ENCODE measurements at places on chromosomes 13 and 19. TPM values are rescaled to one million over a fixed set of nuclear protein-coding genes. Genes with fewer than 3 reads are reported as not detected.

GRCh38 chr13:91946498-91947070 is 548.2 kb downstream of the GPC5 start:
- no peak overlapping the region for H3K4me3 ChIP-seq
- H3K27ac ChIP-seq, result no peak overlapping the region
- H3K4me1 ChIP-seq, result no peaks in the 10 kb centered on the region

DNA sequence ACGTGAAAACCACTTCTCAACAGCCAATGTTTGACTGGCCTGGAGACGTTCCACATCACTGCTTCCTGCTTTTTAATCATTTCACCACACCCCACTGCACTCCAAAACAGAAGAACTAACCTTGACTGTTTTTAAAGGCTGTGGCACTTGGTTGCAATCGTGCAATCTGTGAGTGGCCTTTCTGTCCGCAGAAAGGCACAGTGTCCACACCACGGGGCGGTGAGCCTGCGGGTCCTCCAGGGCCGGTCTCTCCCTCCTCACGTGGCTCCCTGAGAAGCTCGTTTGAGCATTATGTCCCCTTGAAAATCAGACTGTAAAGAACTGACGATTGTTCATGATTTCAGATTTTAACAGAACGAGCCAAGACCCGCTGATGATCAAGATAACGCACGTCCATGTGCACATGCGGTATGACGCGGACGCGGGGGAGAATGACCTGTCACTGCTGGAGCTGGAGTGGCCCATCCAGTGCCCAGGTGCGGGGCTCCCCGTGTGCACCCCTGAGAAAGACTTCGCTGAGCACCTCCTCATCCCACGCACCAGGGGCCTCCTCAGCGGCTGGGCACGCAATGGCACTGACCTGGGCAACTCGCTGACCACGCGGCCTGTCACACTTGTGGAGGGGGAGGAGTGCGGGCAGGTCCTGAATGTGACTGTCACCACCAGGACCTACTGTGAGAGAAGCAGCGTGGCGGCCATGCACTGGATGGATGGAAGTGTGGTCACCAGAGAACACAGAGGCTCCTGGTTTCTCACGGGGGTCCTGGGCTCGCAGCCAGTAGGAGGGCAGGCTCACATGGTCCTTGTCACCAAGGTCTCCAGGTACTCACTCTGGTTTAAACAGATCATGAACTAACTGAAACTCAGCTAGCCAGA is 13.0 kb downstream of the PROZ start:
- peaks cover 58% of the 10 kb centered on the region for H3K36me3 ChIP-seq
- no peak overlapping the region for H3K4me3 ChIP-seq
- no peak overlapping the region for H3K27ac ChIP-seq

DNA sequence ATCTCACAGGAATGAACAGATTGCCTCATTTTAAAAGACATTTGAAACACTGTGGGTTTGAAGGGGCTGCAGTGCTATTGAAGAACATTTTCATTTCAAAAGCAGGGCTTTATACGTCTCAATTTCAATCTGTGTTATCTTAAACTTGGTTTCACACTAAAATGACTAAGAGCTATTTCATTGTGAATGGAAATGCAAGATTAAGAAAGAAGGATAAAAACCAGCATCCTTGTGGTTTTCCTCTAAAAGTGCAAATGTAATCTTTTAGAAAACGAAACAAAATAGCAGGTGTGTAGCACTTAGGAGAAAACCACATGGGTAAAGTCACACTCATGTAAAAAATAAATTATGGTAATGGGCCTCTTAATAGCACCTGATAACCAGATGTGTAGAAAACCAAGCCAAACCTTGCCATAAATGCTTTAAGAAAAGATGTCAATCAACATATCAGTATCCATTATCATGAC is 397.7 kb downstream of the GPC6 start:
- no peaks in the 10 kb centered on the region for H3K27me3 ChIP-seq
- H3K27ac ChIP-seq, result no peak overlapping the region
- no peaks in the 10 kb centered on the region for H3K36me3 ChIP-seq
- DNase-seq, result no peak
- H3K4me1 ChIP-seq, result no peaks in the 10 kb centered on the region
- no peak overlapping the region for H3K4me3 ChIP-seq

ZNF562 gene
- 19.5 TPM for total RNA-seq

ZNF626 gene
- 7.8 TPM for total RNA-seq

DNA sequence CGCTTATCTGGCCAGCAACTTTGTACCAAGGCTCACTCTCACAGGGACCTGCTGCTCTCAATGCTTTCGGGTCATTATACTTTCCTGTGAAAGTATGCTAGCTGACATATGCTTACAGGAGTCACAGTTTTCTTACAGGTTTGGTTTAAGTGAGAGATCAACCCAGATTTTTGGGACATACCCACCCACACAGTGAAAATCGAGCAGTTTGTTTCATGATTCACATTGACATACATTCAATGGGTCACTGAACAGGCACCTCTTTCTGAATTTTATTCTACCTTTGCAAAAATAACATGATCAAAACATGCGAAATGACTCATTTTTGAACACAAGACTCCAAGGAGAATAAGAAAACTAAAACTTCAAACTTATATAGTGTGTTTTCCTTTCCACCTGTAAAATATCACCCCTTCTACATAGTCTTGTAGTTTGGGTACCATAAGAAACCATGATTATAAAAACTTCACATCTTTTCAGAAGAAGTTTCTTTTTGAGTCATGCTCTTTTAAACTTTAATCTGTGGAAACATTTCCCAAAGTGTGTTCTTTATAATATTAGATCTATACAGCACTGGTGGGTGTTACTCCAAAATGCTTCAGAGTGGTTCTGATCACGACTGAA is 44.3 kb upstream of the TEX29 start:
- H3K36me3 ChIP-seq, result peaks cover 85% of the 10 kb centered on the region
- H3K27ac ChIP-seq, result peak overlapping the region; percentile 30
- H3K27me3 ChIP-seq, result no peaks in the 10 kb centered on the region
- no peak overlapping the region for H3K4me3 ChIP-seq
- no peak for DNase-seq
- H3K4me1 ChIP-seq, result peaks cover 63% of the 10 kb centered on the region

ZNF627 gene
- total RNA-seq, result 5.5 TPM

PLPPR3 gene
- not detected for total RNA-seq

GRCh38 chr13:28426381-28426780 is 68.5 kb downstream of the FLT1 start:
- H3K4me3 ChIP-seq, result no peak overlapping the region
- no peaks in the 10 kb centered on the region for H3K27me3 ChIP-seq
- no peak for DNase-seq
- peaks cover 51% of the 10 kb centered on the region for H3K36me3 ChIP-seq
- H3K27ac ChIP-seq, result no peak overlapping the region
- H3K4me1 ChIP-seq, result peaks cover 60% of the 10 kb centered on the region

CGB5 gene
- total RNA-seq, result not detected

DNA sequence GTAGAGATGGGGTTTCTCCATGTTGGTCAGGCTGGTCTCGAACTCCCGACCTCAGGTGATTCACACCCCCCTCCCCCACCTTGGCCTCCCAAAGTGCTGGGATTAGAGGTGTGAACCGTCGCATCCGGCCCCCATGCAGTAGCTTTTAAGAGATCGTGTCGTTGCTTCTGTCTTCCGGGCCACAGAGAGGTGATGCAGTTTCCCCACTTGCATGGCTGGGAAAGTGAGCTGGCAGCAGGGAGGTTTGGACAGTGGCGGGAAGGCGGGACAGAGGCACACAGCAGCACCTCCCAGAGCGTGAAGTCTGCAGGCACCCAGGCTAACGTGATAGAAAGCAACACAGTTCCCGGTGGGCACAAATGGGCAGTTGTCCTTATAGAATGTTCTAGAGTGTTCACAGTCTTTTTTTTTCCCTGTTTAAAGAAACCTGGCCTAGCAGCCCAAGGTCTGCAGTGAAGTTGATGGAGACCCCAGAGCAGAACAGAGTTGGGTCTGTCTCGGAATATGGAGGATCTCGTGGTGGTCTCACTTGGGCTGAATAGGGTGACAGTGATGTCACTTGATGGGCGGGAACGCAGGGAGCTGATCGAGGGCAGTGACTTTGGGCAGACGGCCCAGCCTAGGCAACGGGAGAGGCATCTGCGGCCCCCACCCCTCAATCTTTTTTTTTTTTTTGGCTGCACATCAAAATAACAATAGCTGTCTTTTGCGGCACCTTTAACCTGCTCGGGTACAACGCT is 4.9 kb downstream of the UHRF1 start:
- peaks cover 5% of the 10 kb centered on the region for H3K27me3 ChIP-seq
- DNase-seq, result no peak
- no peaks in the 10 kb centered on the region for H3K36me3 ChIP-seq
- no peak overlapping the region for H3K27ac ChIP-seq
- no peak overlapping the region for H3K4me3 ChIP-seq
- H3K4me1 ChIP-seq, result peaks cover 27% of the 10 kb centered on the region

IL4I1 gene
- total RNA-seq, result not detected

- H3K27me3 ChIP-seq, result peaks cover 89% of the 10 kb centered on the region
- H3K4me1 ChIP-seq, result peaks cover 4% of the 10 kb centered on the region
- H3K36me3 ChIP-seq, result no peaks in the 10 kb centered on the region
- no peak overlapping the region for H3K4me3 ChIP-seq
These were observed 8.9 kb downstream of the RTBDN start for GRCh38 chr19:12825254-12826131.

DNA sequence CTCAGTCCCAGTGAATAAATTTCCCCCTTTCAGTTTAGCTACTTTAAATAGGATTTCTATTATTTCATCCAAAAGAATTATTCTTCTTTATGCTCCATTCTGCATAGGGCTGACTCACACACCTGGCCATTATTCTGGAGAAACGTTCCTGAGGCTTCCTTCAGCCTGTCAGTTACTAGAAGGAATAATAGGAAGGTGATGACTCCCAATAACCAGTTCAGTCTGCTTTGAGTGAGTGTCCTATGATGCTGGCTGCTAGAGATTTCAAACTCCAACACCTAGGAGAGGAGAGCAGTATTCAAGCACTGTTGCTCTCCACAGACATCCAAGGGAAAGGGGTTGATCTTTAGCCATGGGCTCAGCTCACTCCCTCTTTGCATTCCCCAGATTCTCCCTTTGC is 117.8 kb downstream of the KCTD12 start:
- no peak for DNase-seq
- H3K4me3 ChIP-seq, result no peak overlapping the region
- H3K27ac ChIP-seq, result no peak overlapping the region
- no peaks in the 10 kb centered on the region for H3K27me3 ChIP-seq
- no peaks in the 10 kb centered on the region for H3K36me3 ChIP-seq

DNA sequence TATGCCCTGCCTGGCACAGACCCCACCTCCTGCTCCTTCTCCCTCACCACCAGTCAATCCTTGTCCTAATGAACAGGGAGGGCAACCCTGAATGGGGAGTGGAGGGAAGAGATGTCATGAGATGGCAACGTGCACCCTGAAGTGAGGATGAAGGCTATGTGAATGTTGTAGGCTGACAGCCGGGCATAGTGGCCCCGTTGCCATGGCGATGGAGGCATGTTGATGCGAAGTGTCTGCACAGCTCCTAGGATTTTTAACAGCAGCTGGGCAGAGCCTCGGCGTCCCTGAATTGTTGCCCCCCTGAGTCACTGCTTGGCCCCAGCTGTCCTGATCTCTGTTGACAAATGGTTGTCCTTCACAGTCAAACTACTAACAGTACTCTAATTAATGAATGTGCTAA is 4.8 kb upstream of the ALOX5AP start:
- no peak overlapping the region for H3K27ac ChIP-seq
- no peak overlapping the region for H3K4me3 ChIP-seq
- DNase-seq, result no peak
- H3K27me3 ChIP-seq, result peaks cover 7% of the 10 kb centered on the region

DNA sequence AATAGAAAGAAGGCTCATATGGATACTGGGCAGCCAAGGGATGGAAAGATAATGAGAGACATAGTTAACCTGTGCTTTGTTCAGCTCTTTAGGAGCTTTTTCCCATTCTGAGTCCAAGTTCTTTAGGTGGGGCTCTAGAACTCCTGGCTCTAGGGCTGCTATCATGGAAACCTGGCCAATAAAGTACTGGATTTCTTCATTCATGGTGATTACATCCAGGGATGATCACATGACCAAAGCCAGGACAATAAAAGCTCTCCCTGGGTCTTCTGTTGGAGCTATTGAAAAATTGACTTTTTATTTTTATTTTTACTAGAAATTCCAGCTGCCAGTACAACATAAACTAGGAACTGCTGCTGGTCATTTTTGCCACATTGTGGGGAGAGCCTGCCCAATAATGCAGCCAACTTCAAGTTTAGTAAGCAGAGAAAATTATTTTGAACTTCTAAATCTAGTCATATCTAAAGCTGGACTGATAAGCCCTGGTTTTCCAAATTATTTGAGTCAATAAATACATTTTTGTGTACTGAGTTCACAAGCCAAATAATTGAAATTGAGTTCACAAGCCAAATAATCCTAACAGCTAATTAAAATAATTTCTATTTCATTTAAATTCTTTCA is 224.9 kb upstream of the STARD13 start:
- H3K36me3 ChIP-seq, result no peaks in the 10 kb centered on the region
- no peak overlapping the region for H3K4me3 ChIP-seq
- no peak for DNase-seq

DNA sequence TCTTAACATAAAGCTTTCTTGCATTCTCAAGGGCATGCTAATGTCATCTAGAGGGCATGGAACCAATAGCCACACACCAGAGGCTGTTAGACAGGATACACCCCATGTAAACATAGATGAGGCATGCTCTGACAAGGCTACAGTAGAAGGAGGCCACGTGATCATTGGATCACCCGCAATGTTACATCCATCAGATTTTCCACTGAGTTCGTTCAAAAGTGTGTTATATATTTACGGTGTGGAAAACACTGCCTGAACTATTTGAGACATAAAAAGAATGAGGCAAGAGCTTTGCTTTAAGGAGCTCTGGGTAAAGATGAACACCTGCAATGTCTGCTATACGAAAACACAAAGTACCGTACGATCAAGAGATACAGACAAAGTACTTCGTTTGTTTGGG is 817.5 kb upstream of the SLC10A2 start:
- H3K4me1 ChIP-seq, result no peaks in the 10 kb centered on the region
- DNase-seq, result no peak
- H3K27me3 ChIP-seq, result no peaks in the 10 kb centered on the region
- no peak overlapping the region for H3K27ac ChIP-seq
- H3K4me3 ChIP-seq, result peak overlapping the region; percentile 39

CGB7 gene
- total RNA-seq, result not detected

GRCh38 chr19:5013761-5014160 is 44.8 kb downstream of the KDM4B start:
- no peak overlapping the region for H3K4me3 ChIP-seq
- peaks cover 33% of the 10 kb centered on the region for H3K36me3 ChIP-seq
- H3K4me1 ChIP-seq, result peaks cover 62% of the 10 kb centered on the region

GRCh38 chr13:79534596-79534995 is 53.6 kb downstream of the NDFIP2 start:
- H3K4me3 ChIP-seq, result no peak overlapping the region
- H3K27ac ChIP-seq, result no peak overlapping the region
- no peaks in the 10 kb centered on the region for H3K27me3 ChIP-seq
- DNase-seq, result no peak
- H3K36me3 ChIP-seq, result peaks cover 7% of the 10 kb centered on the region
- peaks cover 19% of the 10 kb centered on the region for H3K4me1 ChIP-seq

Data from left ventricle myocardium inferior (tissue), 1 donor.